Effector memory CD4-positive, alpha-beta T cell (primary cell): ENCODE measurements at places on chromosomes 2 and 18.

DNA sequence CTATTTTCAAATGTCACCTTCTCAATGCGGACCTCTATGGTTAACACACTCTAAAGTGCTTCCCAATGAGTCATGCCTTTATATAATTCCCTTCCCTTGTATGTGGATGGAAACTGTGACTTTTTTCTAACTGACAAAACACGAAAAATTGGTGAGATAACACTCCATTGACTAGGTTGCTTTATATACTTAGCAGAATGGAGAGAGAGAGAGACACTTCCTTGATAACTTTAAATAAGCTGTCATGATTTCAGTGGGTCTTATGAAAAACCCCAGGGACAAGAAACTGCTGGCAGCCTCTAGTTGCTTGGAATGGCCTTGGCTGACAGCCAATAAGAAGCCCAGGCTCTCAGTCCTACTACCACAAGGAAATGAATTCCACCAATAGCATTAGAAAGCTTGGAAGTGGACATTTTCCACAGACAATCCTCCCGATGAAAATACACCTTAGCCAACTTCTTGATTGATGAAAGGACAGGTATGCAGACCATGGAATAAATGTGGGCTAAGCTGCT is 322.2 kb downstream of the ZNF804A start:
- H3K4me1 ChIP-seq = no peaks in the 10 kb centered on the region
- no peaks in the 10 kb centered on the region for H3K36me3 ChIP-seq
- DNase-seq = no peak
- H3K27ac ChIP-seq = no peak overlapping the region

GRCh38 chr2:24915796-24916195 is 4.2 kb downstream of the ADCY3 start:
- no peak overlapping the region for H3K27ac ChIP-seq

GRCh38 chr2:80059447-80059846 is 245.1 kb downstream of the LRRTM1 start:
- no peaks in the 10 kb centered on the region for H3K36me3 ChIP-seq
- no peak overlapping the region for H3K27ac ChIP-seq
- H3K27me3 ChIP-seq = no peaks in the 10 kb centered on the region
- no peak overlapping the region for H3K4me3 ChIP-seq
- H3K4me1 ChIP-seq = no peaks in the 10 kb centered on the region

- no peaks in the 10 kb centered on the region for H3K36me3 ChIP-seq
- no peaks in the 10 kb centered on the region for H3K4me1 ChIP-seq
- no peak for DNase-seq
- no peak overlapping the region for H3K27ac ChIP-seq
- no peak overlapping the region for H3K4me3 ChIP-seq
Observed at GRCh38 chr2:160005908-160006307, 56.5 kb downstream of the PLA2R1 start.

DNA sequence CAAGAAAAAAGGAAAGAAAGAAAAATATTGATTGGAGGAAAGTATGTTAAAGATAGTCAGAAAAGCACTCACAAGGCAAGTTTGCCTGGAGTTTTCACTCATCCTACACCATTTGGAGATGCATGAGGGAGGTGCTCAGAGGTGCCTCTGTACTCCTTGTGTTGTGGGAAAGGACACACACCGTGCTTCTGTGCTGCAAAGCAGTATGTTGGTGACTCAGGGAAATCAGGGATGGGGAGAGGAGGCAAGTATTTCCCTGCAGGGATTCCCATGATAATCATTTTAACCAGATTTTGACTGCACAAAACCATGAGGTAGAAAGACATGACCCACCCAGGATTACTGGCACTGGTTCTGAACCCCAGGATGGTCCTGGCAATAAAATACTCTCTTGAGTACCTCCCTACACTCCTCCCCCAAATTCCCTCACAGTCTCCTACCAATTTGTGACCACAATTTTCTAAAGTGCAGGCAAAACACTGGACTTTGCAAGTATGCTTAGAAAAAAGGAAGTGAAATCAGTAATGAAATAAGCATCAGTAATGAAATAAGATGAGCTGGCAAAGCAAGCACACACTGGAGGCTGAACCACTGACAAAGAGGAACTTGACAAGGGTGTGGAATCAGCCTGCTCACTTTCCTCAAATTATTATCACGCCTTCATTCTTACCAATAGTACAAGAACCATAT is 155.5 kb upstream of the ACVR2A start:
- H3K4me3 ChIP-seq = no peak overlapping the region
- H3K27ac ChIP-seq = no peak overlapping the region
- no peak for DNase-seq
- no peaks in the 10 kb centered on the region for H3K27me3 ChIP-seq
- no peaks in the 10 kb centered on the region for H3K36me3 ChIP-seq

DNA sequence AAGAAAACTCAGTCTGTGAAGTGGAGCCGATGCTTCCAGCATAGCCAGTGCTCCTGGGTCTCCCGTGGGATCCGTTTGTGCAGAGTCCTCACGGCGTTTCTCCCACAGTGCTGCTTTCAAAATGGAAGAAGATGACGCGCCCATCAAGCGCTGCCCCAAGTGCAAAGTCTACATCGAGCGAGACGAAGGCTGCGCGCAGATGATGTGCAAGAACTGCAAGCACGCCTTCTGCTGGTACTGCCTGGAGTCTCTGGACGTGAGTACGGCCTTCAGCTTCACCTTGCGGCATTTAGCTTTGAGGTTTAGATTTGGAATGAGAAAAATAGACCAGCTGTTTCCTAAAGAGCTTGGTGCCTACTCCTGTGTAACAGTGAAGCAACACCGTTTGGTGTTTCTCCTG is 107.0 kb downstream of the RNF144A start:
- no peak for DNase-seq
- no peak overlapping the region for H3K27ac ChIP-seq
- H3K4me1 ChIP-seq = no peaks in the 10 kb centered on the region
- H3K36me3 ChIP-seq = peaks cover 31% of the 10 kb centered on the region
- no peak overlapping the region for H3K4me3 ChIP-seq

GRCh38 chr2:239049421-239050251 is 201.8 kb downstream of the TWIST2 start:
- no peak overlapping the region for H3K4me3 ChIP-seq
- no peaks in the 10 kb centered on the region for H3K27me3 ChIP-seq
- no peak overlapping the region for H3K27ac ChIP-seq
- peaks cover 20% of the 10 kb centered on the region for H3K36me3 ChIP-seq
- no peaks in the 10 kb centered on the region for H3K4me1 ChIP-seq
- no peak for DNase-seq

DNA sequence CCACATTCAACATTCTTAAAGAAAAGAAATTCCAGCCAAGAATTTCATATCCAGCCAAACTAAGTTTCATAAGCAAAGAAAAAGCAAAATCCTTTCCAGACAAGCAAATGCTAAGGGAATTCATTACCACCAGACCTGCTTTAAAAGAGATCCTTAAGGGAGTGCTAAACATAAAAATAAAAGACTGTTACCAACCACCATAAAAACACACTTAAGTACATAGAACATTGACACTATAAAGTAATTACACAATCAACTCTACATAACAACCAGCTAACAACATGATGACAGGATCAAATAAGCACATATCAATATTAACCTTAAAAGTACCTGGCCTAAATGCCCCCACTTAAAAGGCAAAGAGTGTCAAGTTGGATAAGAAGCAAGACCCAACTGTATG is 153.5 kb downstream of the FTCDNL1 start:
- H3K27me3 ChIP-seq = no peaks in the 10 kb centered on the region
- H3K36me3 ChIP-seq = no peaks in the 10 kb centered on the region
- no peak overlapping the region for H3K27ac ChIP-seq
- no peak for DNase-seq
- no peaks in the 10 kb centered on the region for H3K4me1 ChIP-seq
- no peak overlapping the region for H3K4me3 ChIP-seq
